ENCODE measurements at places on chromosomes 12 and 14.

DNA sequence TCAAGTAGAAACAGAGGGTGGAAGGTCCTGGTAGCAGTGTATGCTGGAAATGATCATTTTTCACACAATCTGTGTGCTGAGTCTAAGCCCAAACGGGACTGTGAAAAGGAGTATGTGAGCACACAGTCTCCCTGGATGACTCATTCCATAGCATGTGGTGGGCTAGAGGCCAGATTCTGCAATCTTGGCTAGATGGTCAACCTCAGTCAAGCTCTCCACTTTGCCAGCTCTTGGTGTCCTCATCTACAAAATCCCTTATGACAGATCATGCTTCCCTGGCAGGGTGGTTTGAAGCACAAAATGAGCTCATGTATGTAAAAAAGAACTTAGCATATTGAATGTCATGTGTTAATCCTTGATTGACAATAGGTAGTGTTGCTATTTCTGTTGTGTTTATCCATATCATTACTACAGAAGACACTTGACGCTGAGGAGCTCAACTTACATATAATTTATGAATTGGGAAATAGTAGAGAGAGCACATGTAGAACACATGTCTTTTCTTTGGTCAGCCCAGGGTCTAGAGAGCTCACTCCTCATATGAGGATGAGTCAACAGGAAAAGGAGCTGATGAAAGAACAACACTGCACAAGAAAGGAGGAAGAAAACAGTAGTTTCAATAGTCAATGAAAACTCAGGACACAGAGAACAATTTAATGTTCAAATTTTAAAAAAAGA lies 517.5 kb downstream of the BCL11B start:
- no peaks in the 10 kb centered on the region for H3K27me3 ChIP-seq
- no peaks in the 10 kb centered on the region for H3K36me3 ChIP-seq
- no peak for DNase-seq
- no peak overlapping the region for H3K27ac ChIP-seq

GRCh38 chr12:93128332-93128707 lies 199.2 kb upstream of the EEA1 start:
- H3K4me3 ChIP-seq, result no peak overlapping the region
- H3K4me1 ChIP-seq, result peaks cover 35% of the 10 kb centered on the region

- H3K4me3 ChIP-seq, result no peak overlapping the region
- H3K27me3 ChIP-seq, result no peaks in the 10 kb centered on the region
- H3K27ac ChIP-seq, result no peak overlapping the region
- no peak for DNase-seq
- H3K36me3 ChIP-seq, result no peaks in the 10 kb centered on the region
These were observed 42.5 kb upstream of the C14orf180 start for GRCh38 chr14:104536942-104537612.

- peaks cover 7% of the 10 kb centered on the region for H3K4me1 ChIP-seq
- H3K4me3 ChIP-seq, result no peak overlapping the region
- no peak for DNase-seq
- H3K36me3 ChIP-seq, result no peaks in the 10 kb centered on the region
These were observed 455.6 kb downstream of the ZFP36L1 start for GRCh38 chr14:68337279-68337678.

- H3K36me3 ChIP-seq, result no peaks in the 10 kb centered on the region
- no peak for DNase-seq
- H3K27ac ChIP-seq, result no peak overlapping the region
- no peaks in the 10 kb centered on the region for H3K27me3 ChIP-seq
These were observed 20.0 kb upstream of the SGPP1 start for GRCh38 chr14:63747846-63748245.

DNA sequence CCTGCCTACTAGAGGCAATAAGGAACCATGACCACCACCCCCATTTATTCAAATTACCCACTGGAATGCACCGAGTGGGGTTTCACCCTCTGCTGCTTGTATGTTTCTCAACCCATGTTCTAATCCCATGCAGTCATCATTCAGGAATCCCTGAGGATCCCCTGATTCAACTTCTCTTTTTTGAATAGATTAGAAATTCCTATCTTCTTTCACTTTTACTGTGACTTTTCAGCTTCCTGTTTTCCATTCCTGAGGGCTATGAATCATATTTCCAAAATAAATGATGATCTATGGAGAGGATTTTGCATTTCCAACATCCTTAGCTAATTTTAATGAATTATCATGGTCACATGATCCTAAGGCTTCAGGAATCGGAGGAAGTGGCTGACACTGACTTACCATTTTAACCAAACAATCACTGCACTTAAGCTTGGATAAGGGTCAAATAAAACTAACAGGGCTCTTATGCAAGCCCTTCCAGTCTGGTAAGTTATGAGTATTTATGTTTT lies 19.4 kb upstream of the P2RX4 start:
- peaks cover 5% of the 10 kb centered on the region for H3K4me1 ChIP-seq
- H3K4me3 ChIP-seq, result no peak overlapping the region
- no peaks in the 10 kb centered on the region for H3K27me3 ChIP-seq
- H3K36me3 ChIP-seq, result no peaks in the 10 kb centered on the region
- H3K27ac ChIP-seq, result no peak overlapping the region

GRCh38 chr12:108589028-108589839 lies 8.7 kb downstream of the TMEM119 start:
- DNase-seq, result no peak
- no peaks in the 10 kb centered on the region for H3K36me3 ChIP-seq
- H3K27ac ChIP-seq, result no peak overlapping the region
- H3K4me1 ChIP-seq, result peaks cover 5% of the 10 kb centered on the region
- H3K27me3 ChIP-seq, result no peaks in the 10 kb centered on the region
- H3K4me3 ChIP-seq, result no peak overlapping the region

- peaks cover 84% of the 10 kb centered on the region for H3K4me1 ChIP-seq
- peaks cover 17% of the 10 kb centered on the region for H3K36me3 ChIP-seq
- H3K27me3 ChIP-seq, result peaks cover 13% of the 10 kb centered on the region
- DNase-seq, result no peak
These were observed 7.0 kb downstream of the CCND2 start for GRCh38 chr12:4280351-4281163.

DNA sequence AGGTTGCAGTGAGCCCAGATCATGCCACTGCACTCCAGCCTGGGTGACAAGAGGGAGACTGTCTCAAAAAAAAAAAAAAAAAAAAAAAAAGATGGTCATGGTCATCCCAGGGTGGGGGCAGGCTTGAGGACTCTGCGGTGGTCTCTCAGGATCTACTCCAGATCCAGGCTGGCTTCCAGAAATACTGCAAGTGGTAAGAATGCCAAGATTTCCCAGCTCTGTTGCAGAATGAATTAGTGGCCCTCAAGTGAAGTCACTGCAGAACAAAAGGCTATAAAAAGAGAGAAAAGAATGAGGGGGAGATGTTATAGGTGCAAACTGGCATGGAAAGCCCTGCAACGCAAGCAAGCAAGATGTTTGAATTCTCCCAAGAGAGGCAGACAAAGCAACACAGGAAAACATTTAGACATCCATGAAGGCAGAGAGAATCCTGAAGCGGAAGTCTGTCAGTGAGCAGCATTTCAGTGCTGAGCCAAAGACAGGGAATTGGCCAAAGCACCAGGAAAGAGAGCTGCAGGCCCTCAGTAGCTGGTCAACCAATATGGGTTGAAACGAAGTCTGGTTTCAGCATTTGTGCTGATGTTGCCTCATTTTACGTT lies 31.9 kb upstream of the ETFBKMT start:
- no peaks in the 10 kb centered on the region for H3K27me3 ChIP-seq
- DNase-seq, result no peak
- H3K4me3 ChIP-seq, result no peak overlapping the region
- no peaks in the 10 kb centered on the region for H3K4me1 ChIP-seq
- no peaks in the 10 kb centered on the region for H3K36me3 ChIP-seq

GRCh38 chr12:7197841-7198240 lies 8.4 kb downstream of the PEX5 start:
- no peak for DNase-seq
- H3K4me1 ChIP-seq, result no peaks in the 10 kb centered on the region
- H3K4me3 ChIP-seq, result no peak overlapping the region

- peaks cover 9% of the 10 kb centered on the region for H3K4me1 ChIP-seq
- no peak overlapping the region for H3K4me3 ChIP-seq
- H3K27me3 ChIP-seq, result no peaks in the 10 kb centered on the region
- no peaks in the 10 kb centered on the region for H3K36me3 ChIP-seq
- DNase-seq, result no peak
- H3K27ac ChIP-seq, result no peak overlapping the region
These were observed 5.7 kb downstream of the NEDD8 start for GRCh38 chr14:24226473-24226872.

GRCh38 chr12:38711054-38711453 lies 194.3 kb downstream of the CPNE8 start:
- H3K27me3 ChIP-seq, result no peaks in the 10 kb centered on the region
- no peak overlapping the region for H3K4me3 ChIP-seq
- no peaks in the 10 kb centered on the region for H3K36me3 ChIP-seq
- H3K27ac ChIP-seq, result no peak overlapping the region
- no peak for DNase-seq

DNA sequence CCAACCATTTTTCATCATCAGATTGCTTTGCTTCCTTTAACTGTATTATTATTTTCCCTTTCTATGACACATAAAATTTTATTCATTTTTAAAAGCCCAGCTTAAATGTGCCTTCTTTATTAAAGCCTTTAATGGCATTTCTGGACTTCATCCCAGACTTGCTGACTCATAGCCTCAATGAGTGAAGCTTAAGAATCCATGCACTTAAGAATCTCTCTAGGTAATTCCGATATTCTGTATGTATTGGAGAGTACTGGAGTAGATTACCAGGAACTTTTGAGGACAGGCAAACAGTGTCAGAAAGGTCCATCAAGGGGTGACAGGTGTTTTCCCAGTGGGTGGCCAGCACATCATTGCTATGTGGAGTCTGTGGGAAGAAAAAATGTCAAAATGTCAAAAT lies 107.9 kb downstream of the PTPRQ start:
- no peak overlapping the region for H3K27ac ChIP-seq
- H3K27me3 ChIP-seq, result no peaks in the 10 kb centered on the region
- DNase-seq, result no peak
- no peaks in the 10 kb centered on the region for H3K36me3 ChIP-seq
- no peak overlapping the region for H3K4me3 ChIP-seq

- H3K27me3 ChIP-seq, result no peaks in the 10 kb centered on the region
- no peak for DNase-seq
- H3K36me3 ChIP-seq, result no peaks in the 10 kb centered on the region
- H3K27ac ChIP-seq, result no peak within 1 kb of the TSS
- H3K4me1 ChIP-seq, result no peaks in the 10 kb centered on the region
- no peak within 1 kb of the TSS for H3K4me3 ChIP-seq
These were observed at the start of gene TAS2R7 for GRCh38 chr12:10802587-10802986. TAS2R7 (minus strand) TSS chr12:10802627; CDS start chr12:10802570, 57 bp downstream.

- H3K27ac ChIP-seq, result no peak overlapping the region
- H3K4me1 ChIP-seq, result no peaks in the 10 kb centered on the region
- no peak overlapping the region for H3K4me3 ChIP-seq
- H3K36me3 ChIP-seq, result no peaks in the 10 kb centered on the region
These were observed 96.1 kb downstream of the KSR2 start for GRCh38 chr12:117872546-117873169.

DNA sequence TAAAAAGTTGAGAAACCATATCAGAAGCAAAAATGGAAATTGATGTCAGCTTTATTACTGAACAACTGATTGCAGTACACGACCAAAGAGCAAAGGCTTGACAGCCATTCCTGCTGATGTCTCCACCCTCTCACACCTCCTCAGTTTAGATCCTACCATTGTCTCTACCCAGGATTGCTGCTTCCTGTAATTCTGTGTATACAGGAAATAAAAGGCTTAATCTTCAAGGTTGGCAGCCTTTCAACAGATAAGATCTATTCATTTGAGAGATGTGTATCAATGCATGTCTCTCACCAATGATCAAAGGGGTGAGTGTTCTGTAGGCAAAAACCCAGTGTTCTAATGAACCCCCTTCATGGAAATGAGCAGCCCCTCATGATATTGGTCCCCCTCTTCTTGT lies 27.0 kb downstream of the SLCO1C1 start:
- H3K4me1 ChIP-seq, result no peaks in the 10 kb centered on the region
- H3K27me3 ChIP-seq, result no peaks in the 10 kb centered on the region
- H3K36me3 ChIP-seq, result no peaks in the 10 kb centered on the region
- H3K4me3 ChIP-seq, result no peak overlapping the region
- DNase-seq, result no peak

All from esophagus squamous epithelium (tissue), 5 donors.